EH (cell line): ENCODE measurements at places on chromosomes 4 and X.

DNA sequence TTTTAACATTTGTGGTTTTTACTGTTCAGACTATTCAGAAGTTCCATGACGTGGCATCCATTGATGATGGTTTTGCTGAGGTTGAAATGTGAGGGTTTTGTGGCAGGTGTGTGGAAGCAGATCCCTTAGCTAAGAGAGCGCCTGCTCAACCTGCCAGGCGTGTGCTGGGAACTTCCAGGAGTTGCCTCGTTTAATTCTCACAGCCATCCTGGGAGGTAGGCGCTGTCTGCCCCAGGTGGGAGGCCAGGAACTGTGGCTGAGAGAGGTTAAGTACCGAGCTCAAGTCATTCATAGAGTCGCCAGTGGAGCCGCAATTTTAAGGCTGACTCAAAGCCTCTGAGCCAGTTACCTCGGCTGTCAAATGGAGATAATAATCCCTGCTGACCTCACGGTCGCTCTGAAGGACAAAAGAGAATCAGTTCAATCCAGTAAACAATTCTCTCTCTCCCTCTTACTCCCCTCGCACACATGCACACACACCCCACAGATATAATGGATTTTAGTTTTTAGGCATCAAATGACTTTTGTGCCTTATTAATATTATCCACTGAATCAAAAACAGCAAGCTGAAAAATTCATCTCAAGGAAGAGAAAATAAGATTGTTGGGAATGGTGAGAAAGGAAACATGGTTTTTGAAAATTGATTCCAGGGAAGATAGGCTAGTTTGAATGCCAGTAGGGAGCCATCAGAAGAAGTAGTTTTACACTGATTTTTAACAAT, 171.3 kb downstream of the PTTG2 start:
- no peak for DNase-seq

DNA sequence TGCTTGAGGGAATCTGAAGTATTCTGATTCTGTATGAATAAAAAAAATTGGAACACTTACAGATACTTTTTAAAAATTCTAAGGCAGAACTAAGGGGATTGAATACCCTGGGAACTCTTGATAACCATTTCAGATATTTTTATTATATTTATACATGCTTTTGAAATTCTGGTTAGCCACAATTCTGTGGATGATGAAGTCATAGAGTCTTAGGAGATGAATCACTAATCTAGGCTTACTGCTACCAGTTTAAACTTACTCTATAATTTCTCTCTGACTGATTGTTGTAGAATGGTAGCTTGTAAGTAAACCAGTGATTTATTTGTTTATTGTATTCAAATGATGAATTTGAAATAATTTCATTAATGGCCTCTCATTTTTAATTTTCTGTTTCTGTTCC, 11.4 kb upstream of the SLAIN2 start:
- peak; percentile 91 for DNase-seq

DNA sequence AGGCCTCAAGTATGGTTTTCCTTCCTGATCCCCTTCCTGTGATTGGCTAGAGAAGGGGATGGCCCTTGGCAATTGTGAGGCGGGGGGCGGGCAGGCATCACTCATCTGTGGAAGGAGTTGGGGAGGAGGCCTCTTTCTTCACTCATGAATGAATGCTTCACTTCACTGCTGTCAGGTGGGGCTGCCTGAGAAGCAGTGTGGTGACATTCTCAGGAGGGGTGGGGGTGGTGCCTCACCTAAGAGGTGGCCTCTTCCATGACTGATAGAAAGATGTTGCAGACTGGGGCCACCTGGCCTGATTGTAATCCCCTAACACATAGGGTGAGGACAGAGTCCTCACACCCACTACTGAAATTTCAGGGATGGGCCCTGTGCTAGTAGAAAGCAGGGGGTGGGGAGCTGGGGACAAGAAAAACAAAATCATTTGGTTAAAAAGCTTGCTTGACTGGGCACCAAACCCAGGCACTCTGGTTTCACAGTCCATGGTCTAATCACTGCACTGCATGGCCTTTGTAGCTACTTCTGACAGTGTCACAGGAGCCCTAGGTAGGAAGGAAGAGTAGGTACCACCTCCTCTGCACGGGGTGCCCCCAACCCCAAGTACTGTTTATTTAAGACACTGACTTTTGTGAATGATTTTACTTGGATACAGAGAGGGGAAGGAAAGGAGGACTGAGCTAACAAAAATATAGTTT, 5.6 kb upstream of the HOPX start:
- no peak for DNase-seq

DNA sequence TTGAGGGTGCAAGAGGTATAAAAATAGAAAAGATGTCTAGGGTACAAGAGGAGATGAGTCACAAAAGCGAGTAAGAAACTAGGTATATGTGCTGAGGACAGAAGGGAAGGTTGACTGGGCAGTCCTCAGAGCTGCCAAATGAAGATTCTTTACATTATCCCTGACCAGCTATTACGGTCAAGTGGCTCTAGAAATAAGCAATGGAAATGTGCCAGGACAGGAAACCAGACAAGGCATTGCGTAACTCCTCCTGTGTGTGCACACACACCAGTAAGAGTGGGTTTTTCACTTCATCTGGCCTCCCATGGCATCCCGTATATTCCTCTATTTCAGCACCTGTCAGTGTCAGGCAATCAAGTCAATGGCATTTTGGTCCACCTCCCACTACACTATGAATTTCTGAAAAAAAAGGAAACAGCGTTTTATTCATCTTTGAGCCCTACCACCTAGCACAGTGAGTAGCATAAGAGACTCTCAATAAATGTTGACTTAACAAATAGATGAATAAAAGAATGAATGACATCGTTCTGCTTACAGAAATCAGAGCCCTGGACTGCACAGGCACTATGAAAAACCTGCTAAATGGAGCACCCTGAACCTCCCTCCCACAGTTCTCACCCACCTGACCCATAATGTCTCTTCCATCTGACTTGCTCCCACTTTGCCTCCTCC, 62.6 kb upstream of the KLF3 start:
- peak; percentile 45 for DNase-seq

- DNase-seq = no peak
Measured at GRCh38 chr4:8322794-8323704, 53.5 kb downstream of the HTRA3 start.

GRCh38 chr4:177945268-177945667, 503.0 kb upstream of the AGA start:
- no peak for DNase-seq

GRCh38 chr4:113987382-113987941, 8.0 kb upstream of the ARSJ start:
- no peak for DNase-seq

GRCh38 chr4:4480685-4481398, 61.0 kb downstream of the STX18 start:
- peak; percentile 39 for DNase-seq

GRCh38 chrX:46255046-46255445, 290.2 kb downstream of the ZNF674 start:
- DNase-seq = peak; percentile 50

DNA sequence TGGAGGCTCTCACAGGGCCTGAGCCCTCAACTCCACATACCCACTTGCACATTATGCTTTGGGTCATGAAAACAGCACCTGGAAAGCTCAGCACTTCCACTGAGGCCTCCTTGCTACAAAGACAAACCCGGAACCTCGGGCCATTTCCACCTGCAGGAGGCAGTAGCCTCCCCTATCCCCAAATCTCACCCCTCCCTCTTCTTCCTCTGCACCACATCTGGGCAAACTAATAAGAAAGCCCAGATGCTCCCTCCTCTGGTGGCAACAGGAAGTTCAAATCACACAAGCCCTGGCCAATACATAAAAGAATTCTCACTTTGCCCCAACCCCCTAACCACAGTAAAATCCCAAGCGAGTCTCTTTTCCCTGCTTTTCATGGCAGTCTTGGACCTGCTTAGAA, 136.4 kb downstream of the MAPK10 start:
- DNase-seq = peak; percentile 30

GRCh38 chr4:66805582-66805981, 739.7 kb downstream of the CENPC start:
- DNase-seq = no peak

- no peak for DNase-seq
Measured at GRCh38 chrX:6120329-6120728, 108.3 kb downstream of the NLGN4X start.

DNA sequence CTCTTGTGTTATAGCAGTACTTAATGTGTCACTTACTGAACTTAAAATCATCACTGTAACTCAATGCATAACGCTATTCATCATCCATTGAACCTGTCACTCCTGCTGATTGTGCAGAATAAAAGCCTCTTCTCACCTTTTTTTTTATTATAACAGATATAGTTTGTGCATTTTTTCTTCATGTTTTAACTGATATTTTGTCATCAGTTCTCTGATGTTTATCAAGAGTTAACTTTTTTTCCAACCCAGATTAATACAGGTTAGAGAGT, 100.4 kb downstream of the SLIT2 start:
- no peak for DNase-seq

- peak; percentile 83 for DNase-seq
Measured at GRCh38 chrX:9907645-9908387, 59.3 kb upstream of the CLDN34 start.

GRCh38 chr4:80927420-80927819, 103.1 kb upstream of the BMP3 start:
- no peak for DNase-seq
